ENCODE measurements at places on chromosomes 2 and 18.

GRCh38 chr18:289026-289425, 21.2 kb upstream of the THOC1 start:
- no peak for DNase-seq

- DNase-seq: no peak
These were observed 28.6 kb upstream of the FAM136A start for GRCh38 chr2:70330476-70330875.

GRCh38 chr18:74451148-74451547, 6.0 kb downstream of the DIPK1C start:
- no peak for DNase-seq

GRCh38 chr2:33136056-33136455, 189.3 kb downstream of the LTBP1 start:
- no peak for DNase-seq

GRCh38 chr2:67773851-67774250, 289.0 kb downstream of the C1D start:
- DNase-seq: no peak

- DNase-seq: no peak
These were observed 103.7 kb upstream of the ATP8B1 start for GRCh38 chr18:57906852-57907251.

DNA sequence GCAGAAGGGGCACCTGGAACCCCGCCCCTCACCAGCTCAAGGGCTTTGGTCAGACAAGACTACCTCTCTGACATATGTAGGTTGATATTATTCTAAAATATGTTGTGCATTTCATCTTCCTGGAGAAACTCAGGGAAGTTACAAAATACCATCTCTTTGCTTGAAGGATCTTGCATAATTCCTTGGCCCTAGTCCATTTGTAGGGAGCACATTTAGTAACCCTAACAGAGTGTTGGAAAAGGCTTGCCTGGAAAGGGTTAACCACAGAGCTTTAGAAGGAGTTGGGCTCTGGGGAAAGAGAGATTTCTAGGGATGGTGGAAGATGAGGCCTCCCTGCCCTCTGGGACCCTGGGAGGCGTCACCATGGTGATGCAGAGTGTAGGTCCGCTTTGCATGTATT, 143.0 kb upstream of the SLC1A4 start:
- no peak for DNase-seq

DNA sequence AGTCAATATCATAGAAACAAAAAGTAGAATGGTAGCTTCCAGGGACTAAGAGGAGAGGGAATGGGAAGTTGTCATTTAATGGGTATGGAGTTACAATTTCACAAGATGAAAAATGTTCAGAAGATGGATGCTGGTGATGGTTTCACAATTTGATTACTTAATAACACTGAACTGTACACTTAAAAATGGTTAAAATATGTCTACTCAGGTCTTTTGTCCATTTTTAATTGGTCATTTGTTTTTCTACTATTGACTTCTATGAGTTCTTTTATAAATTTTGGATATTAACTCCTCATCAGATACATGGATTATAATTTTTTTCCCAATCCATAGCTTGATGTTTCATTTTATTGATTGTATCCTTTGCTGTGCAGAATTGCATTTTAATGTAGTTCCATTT, 275.5 kb downstream of the AKAIN1 start:
- DNase-seq: no peak

GRCh38 chr18:22930089-22930713, 2.9 kb upstream of the RBBP8 start:
- no peak for DNase-seq

- no peak for DNase-seq
These were observed 3.9 kb upstream of the CYTIP start for GRCh38 chr2:157447741-157448140.

DNA sequence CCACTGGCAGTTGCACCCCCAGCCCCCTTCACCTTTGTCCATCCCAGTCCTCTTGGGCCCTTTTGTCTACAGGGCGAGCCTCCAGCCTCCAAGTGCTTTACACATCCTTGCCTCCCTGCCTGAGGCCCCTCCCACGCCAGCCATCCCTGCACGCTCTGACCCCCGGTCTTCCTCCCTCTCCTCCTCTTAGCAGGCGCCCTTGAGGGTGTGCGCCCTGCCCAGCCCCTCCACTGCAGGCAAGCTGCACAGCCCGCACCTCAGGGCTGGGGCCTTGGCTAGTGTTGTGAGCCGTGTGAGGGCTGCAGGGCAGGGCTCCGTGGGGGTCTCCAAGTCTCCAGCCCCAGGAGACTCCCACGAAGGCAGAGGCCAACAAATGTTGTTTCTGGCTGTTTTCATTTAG, 6.9 kb downstream of the BOK start:
- no peak for DNase-seq

DNA sequence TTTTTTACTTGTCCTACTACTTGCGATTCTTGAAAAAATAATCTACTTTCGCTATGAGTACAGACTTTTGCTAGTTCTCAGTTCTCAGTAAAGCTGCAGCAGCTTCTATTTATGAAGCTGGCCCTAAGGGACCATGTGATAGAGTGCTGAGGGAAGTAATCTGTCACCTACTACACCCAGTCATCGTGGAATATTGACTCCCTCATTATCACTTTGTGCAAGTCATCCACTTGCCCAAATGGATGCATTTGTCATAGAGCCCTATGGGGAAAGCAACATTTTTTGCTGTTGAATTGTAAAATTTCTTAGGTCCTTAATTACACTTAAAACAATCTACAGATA, 1919.8 kb downstream of the SUCLG1 start:
- DNase-seq: no peak

DNA sequence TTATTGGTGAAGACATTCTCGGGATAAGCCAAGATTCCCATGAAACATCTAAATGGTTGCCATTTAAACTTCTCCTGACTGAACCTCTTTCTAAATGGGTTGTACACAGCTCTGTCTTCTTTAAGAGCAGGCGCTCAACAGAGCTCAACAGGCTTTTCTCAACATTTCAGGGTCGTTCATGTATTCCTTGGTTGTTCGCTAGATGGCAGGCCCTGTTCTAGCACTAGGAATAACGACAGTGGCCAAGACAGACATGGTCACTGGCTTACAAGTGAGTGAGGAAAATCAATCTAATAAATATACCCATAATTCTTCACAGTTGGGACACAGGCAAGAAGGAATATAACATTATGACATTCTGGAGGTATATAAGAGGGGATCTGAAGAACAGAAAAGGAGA, 154.5 kb downstream of the SMAD2 start:
- DNase-seq: no peak

GRCh38 chr2:60070736-60071489, 482.5 kb downstream of the BCL11A start:
- no peak for DNase-seq

DNA sequence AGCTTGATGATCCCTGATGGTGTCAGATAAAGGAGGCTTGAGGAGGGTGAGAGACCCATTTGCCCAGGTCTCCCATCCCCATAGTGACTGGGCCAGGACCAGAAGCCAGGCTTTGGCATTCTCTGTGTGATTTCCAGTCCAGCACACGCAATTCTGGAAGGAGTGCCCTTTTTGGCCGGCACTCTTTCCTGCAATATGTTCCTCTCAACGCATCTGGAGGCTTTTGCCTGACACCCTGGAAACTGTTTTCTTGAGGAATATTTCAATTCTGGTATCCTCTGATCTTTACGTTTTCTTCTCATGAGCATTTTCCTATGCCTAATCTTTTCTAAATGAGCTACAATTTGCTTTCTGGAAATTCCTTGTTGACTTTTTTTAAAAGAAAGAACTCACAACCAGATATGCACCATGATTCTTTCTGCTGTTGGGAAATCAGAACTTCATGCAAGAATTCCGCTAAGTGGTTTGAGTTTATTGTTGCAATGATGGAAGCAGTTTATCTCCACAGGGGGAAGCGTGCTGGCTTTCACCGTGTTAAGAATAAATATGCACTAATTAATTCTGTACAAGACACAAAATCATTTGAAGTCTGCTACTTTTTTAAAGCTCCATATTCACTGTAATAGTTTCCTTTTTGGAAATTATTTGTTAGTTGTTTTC, 143.7 kb downstream of the NAPG start:
- no peak for DNase-seq

GRCh38 chr2:169189132-169189531, 119.8 kb downstream of the DHRS9 start:
- no peak for DNase-seq

DNA sequence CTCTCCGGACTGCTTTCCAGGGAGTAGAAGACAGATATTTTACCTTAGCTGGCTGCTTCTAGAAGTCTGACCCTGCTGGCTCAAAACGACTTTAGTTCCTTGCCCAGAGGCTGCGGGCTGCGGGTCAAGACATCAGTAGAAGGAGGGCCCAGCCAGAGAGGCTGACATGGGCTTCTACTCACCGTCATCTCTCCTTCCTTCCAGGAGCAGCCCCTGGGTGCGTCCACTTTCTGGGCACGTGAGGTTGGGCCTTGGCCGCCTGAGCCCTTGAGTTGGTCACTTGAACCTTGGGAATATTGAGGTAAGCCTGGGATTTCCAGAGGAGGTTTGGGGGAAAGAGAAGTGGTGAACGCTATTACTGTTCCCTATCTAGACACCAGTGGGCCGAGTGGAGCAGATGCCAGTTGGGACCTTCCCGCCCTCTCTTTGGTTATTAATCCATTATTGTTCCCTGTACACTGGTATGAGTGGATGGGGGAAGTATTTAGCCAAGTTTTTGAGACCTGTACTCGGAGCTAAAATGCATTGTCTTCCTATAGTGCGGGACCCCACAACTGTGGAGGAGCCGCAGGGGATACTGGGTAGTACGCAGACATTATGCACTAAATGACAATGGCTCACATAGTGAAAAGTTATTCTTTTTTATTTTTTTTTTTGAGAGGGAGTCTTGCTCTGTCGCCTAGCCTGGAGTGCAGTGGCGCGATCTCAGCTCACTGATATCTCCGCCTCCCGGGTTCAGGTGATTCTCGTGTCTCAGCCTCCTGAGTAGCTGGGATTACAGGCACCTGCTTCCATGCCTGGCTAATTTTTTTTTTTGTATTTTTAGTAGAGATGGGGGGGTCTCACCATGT, 26.3 kb upstream of the CASP8 start:
- DNase-seq: no peak

- no peak for DNase-seq
These were observed 107.4 kb downstream of the CPO start for GRCh38 chr2:207046724-207047123.

- no peak for DNase-seq
These were observed 174.4 kb upstream of the ERBB4 start for GRCh38 chr2:212712991-212713390.

DNA sequence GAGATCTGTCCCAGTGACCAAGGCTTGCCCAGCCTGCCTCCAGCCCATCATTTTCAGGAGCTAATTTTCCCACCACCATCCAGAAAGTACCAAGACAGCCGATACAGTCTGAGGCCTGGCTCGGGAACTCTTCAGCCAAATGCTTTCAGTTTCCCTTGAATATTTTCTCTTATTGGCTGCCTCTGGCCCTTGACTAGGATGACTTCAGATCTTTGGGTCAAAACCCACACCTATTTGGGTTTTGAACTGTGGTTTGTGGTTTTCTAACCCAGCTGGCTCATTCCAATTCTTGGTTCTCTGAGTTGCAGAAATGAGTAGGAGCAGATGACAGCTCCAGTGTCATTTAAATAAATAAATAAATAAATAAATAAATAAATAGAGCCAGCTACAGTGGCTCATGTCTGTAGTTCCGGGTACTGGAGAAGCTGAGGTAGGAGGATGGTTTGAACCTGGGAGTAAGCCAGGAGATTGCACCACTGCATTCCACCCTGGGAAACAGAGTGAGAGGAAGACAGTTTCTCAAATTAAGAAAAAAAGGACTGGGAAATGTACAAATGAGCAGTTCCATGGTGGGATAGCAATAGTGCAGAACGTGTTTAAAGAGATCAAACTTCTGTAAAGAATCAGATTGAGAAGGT, 465.0 kb upstream of the SOX11 start:
- no peak for DNase-seq

- no peak for DNase-seq
These were observed 26.2 kb downstream of the CYP27C1 start for GRCh38 chr2:127193967-127194280.

GRCh38 chr18:24536326-24536725, 75.9 kb downstream of the HRH4 start:
- no peak for DNase-seq

- no peak for DNase-seq
These were observed 171.8 kb downstream of the ICOS start for GRCh38 chr2:204108330-204108751.

GRCh38 chr2:20317197-20317596, 33.4 kb downstream of the PUM2 start:
- DNase-seq: no peak

DNA sequence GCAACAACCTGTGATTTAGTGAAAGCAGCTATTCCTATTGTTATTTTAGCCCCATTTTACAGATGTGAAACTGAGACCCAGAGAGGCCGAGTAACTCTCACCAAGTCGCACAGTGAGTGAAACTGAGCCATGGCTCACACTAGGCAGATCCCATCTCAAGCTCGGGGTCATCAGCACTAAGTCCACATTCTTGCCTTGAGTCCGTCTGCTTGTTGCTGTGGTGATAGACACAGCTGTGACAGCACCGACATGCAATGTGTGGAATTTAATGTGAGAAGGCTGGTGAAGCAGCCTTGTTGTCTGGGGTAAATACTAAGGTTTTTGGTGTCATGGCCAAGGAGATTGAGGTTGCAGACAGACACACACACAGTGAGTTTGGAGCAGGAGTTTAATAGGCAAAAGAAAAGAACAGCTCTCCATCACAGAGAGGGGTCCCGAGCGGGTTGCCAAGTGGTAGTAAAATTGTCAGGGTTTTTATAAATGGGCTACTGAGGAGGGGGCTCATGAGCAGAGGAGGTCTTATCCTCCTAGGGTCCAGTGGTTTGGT, 40.2 kb upstream of the GMCL1 start:
- no peak for DNase-seq

Measured in cortex of kidney (tissue), 1 donor.